ENCODE measurements at places on chromosomes 11 and 22. TPM values are rescaled to one million over a fixed set of nuclear protein-coding genes. Genes with fewer than 3 reads are reported as not detected.

The DUSP18 gene
- 3.9 TPM for total RNA-seq

The CD3G gene
- total RNA-seq, result not detected

The OR52N5 gene
- total RNA-seq, result not detected

The CDKN1C gene
- 33.2 TPM for total RNA-seq

The MUC2 gene
- not detected for total RNA-seq

The ABTB2 gene
- total RNA-seq, result 15.8 TPM

The ISX gene
- total RNA-seq, result not detected

The FAM181B gene
- total RNA-seq, result 0.09 TPM

The TMEM135 gene
- 14.7 TPM for total RNA-seq

The TSGA10IP gene
- not detected for total RNA-seq

The MUC6 gene
- not detected for total RNA-seq

The PDE2A gene
- 53.7 TPM for total RNA-seq

The CRACR2B gene
- total RNA-seq, result 13.4 TPM

The RAPSN gene
- 3.2 TPM for total RNA-seq

The FOLR3 gene
- total RNA-seq, result not detected

Measured in heart left ventricle (tissue), 16 donors.